ENCODE measurements at places on chromosomes 3 and 15.
A peak's percentile ranks its signal among the peaks of the same experiment; 100 is the strongest.

- no peak for DNase-seq
These were observed 10.9 kb downstream of the PLCD1 start for GRCh38 chr3:38018296-38019266.

- DNase-seq = no peak
These were observed 490.8 kb downstream of the IGSF11 start for GRCh38 chr3:118543832-118544231.

DNA sequence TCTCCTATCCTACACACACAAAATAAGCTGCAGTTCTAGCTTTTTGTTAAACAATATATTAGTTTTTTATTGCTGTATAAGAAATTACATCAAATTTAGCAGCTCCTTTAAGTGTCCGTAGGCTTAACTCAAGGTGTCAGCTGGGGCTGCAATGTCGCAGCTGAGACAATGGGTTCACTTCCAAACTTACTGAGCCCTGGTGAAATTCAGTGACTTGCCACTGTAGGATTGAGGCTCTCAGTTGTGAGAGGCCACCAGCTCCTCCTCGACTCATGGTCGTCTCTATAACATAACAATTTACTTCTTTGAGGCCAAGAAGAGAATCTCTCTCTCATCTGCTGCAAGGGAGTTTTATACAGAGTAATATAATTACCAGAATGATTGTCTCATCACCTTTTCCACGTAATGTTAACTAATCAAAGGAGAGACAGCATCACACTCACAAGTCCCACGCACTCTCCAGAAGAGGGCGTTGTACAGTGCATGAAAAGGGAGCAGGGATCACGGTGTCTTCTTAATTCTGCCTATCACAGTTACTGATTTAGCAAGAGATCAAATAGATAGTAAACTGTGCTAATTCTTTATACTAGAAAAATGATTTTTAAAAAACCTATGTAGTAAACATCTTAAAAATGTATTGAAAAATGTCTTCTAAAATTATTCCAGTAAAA lies 735.6 kb upstream of the GBE1 start:
- DNase-seq = peak; percentile 32

GRCh38 chr15:75989045-75989444 lies 23.2 kb downstream of the NRG4 start:
- no peak for DNase-seq

DNA sequence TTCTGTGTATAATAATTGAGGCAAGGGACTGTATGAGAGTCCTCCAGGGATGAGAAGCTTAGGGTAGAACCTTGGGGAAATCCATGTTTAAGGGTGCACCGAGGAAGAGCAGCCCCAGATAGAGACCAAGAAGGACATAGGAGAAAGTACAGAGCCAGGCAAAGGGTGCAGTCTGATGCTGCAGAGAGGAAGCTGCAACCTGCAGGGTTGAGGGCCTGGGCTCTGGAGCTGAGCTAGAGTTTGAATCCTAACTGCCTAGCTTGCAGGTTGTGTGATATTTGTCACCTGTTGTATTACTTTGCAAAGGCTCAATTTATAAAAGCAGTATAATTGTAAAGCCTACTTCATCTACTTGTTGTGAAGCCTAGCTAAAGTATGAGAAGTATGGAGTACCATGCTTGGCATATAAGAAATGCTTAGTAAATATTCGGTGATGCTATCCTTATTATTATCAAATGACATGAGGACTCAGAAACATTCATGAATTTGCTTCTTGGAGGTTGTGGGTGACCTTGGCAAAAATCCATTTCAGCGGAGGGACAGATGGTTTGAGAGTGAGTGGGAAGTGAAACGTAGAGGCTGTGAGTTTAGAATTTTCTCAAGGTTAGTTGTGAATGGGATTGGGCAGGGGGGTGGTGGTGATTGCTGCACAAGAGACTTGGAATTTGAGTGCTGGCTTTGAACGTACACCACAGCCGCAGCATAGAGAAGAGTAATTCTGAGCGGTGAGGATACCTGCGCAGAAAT lies 43.8 kb downstream of the PLCL2 start:
- DNase-seq = no peak

- DNase-seq = no peak
These were observed 240.2 kb downstream of the CD47 start for GRCh38 chr3:107850681-107851080.

GRCh38 chr3:65999606-66000005 lies 39.1 kb downstream of the MAGI1 start:
- DNase-seq = no peak

DNA sequence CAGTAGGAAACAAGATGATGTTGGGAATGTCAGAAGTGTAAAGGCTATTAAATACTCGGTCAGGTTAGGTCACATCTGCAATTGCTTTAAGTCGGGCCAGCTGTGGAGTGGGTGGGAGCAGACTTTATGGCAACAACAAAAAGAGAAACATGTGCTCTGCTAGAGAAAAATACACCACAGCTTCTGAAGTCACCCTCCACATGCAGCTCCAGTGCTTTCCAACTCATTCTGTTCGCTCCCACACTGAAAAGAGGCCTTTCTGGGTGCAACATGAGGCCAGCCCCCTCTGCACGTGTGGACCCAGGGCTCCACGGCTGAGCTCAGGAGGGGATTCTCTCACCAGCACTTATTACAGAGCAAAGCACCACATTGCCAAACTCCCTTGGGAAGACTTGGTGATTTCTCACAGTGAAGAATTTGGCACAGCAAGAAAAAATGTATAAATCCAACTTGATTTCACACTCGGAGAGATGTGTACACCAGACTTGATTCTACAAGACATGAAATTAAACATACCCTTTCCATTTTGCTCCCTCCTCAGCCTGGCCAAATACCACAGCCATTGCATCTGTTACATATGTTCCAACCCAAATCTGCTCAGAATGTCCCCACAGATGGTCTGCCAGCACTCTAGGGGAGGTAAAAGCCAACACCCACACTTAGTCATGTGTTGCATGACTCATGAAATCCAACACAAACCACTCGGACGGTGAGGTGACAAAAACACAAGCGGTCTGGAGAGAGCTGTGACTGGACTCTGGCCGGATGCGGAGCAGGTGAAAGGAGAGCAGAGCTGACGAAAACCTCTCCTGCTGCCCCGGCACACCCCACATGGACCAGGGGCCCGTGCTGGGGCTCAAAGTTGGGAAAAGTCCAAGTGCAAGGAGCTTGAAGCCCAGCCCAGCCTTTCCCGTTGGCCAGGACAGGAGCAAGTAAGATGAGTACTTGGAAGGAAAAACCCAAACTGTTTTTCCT lies 74.6 kb downstream of the ITGB5 start:
- DNase-seq = peak; percentile 69

DNA sequence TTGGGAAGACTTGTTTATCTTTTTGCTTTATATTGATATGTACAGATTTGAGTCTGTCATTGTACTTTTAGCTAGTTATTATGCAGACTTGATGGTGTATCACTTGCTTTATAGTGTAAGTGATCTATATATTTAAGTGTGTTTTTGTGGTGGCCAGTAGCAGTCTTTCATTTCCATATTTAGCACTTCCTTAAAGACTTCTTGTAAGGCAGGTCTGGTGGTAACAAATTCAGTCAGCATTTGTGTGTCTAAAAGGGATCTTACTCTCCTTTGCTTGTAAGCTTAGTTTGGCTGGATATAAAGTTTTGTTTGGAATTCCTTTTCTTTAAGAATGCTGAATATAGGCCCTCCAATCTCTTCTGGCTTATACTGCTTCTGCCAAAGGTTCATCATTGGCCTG lies 322.5 kb upstream of the EPHA6 start:
- no peak for DNase-seq

GRCh38 chr15:62449638-62450037 lies 284.6 kb upstream of the C2CD4B start:
- no peak for DNase-seq

DNA sequence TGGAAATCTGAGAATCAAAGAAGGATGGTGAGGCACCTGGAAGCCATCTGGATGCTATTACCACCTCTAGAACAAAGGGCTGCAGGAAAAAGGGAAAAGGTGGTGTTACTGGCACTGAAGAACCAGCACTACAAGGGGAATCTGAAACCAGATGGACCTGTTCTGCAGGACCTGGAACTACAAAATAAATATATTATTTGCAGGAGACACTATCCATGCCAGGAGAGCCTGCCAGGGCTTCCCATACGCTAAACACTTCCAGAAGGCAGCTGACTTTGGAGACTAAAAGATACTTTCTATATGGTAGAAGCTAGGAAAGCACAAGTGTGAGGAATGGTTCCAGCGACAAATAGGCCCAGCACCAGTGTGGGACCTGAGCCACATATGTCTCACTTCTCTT lies 83.4 kb upstream of the POU1F1 start:
- no peak for DNase-seq

DNA sequence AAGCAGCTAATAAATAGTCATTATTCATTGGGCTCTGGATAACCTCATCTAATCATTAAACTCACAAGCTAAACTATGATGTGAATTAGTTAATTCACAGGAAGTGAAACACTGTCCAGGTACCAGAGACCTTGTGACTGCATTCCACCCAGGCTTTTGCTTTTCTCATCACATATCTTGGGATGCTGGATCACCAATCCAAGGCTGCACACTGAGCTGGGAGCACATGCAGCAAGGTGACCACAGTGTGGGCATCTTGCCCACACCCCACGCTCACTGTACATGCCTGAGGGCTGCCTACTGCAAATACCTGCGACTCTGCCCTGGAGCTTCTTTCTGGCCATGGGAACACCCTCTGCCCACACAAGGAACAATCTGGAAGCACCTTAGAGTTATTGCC lies 40.6 kb upstream of the TNFAIP8L3 start:
- DNase-seq = no peak

DNA sequence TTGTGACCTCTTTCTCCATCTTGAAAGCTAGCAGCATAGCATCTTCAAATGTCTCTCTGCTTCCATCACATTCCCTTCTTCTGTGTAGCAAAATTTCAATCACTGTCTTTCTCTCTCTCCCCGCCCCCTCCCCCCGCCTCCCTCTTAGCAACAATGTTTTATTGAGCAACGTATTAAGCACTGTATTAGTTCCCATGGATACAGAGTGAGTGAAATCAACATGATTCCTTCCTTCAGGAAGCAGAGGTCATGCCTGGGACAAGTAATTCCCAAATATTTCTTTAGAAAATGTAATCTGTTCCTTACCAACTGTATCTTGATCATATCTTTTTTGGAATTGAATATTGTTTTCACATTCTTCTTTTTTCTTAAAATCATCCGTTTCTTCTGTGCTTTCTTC lies 373.7 kb upstream of the NECTIN3 start:
- DNase-seq = peak; percentile 22

DNA sequence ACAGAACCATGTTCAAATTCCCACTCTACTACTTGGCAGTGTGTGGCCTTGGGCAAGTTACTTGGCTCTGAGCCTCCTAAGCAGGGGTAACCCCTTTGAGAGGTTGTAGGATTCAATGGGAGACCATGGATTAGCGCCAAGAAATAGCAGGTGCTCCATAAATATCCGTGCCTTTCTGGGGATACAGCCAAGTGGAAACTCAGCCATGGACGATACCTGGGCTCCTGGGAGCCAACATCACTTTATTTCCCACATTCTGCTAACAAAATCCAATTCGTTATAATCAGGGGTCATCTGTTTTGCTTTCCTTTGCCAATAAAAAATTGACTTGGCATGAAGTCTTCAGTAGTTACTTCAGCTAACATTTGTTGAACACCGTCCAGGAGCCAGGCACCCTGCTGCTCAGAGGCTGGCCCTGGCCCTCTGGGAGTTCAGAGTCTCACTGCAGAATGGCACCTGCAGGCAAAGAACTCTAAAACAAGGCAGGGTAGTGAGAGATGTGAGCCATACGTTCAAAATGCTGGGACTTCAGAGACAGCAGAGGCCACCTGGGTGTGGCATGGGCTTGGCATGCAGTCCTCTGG lies 42.3 kb downstream of the ZDHHC19 start:
- no peak for DNase-seq

GRCh38 chr3:14889205-14889604 lies 58.2 kb upstream of the NR2C2 start:
- no peak for DNase-seq

- DNase-seq = no peak
These were observed 10.6 kb downstream of the CEMIP start for GRCh38 chr15:80789796-80790195.

DNA sequence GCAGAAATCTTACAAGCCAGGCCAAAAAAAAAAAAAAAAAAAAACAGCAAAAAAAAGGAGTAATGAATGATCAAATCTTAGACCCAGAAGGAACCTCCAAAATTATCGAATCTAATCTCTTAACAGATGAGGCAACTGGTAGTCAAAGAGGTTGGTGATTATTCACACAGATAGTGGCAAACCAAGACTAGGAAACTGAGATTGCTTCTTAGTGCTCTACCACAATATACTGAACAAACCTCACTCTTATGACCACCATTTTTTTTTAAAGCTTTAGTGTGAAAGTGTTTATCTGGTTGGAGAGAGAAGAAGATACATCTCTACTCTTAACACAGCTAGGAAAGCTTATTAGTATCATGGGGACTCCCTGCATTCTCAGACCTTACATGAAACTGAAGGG lies 17.3 kb downstream of the ATOSA start:
- no peak for DNase-seq

- DNase-seq = no peak
These were observed 202.8 kb upstream of the UBE2E1 start for GRCh38 chr3:23602971-23603370.

DNA sequence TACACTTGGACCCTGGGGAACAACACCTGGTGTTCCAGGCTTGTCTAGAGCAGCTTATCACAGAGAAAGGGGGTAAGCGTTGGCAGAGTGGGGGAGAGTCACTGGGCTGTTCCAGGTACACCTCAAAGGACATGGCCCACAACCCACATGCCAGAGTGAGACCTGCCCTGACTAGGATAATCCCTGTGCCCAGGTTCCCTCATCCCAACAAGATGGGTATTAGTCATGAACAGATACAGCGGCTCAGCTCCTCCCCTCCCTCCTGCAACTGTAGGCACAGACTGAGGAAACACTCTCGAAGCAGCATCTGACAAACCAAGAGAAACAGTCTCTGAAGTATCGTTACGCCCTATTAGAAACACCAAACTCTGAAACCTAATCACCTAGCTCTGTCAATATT lies 32.1 kb upstream of the RPS17 start:
- no peak for DNase-seq

GRCh38 chr15:68435966-68436365 lies 4.0 kb upstream of the ITGA11 start:
- no peak for DNase-seq

DNA sequence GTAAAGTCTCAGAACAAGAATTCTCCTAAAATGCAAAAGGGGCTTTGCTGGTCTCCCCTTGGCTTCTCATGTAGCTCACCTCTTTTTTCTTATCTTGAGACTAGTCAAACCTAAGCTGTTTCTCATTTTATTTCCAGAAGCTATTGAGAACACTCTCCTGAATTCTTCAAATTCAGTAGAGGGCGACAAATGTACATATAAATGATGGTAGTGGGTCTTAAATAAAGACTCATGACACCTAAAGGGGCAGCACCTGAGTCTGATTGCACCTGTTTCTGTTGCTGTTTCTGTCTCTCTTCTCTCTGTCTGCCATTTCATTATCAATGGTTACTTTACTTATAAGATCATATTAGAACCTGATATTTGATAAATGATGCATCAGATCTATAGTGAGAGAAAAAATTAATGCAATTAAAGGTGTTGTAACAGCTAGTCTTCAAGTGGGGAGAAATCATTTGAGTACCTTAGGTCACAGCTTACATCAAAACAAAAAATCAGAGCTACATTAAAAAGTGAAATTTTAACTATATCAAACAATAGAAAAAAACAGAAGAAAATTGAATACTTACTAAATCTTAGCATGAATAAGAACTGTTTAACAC lies 7.0 kb downstream of the ADIPOQ start:
- DNase-seq = peak; percentile 67

GRCh38 chr3:32245200-32245599 lies 6.7 kb downstream of the CMTM8 start:
- no peak for DNase-seq

- no peak for DNase-seq
These were observed 72.0 kb upstream of the LRTM1 start for GRCh38 chr3:54999811-55000210.

Measured in A673 (cell line).